Activated CD4-positive, alpha-beta T cell treated with anti-CD3 and anti-CD28 coated beads for 4 hours (primary cell): ENCODE measurements at places on chromosomes 6 and 20.

- no peak for DNase-seq
Observed at GRCh38 chr6:43489277-43490072, 12.1 kb downstream of the TJAP1 start.

DNA sequence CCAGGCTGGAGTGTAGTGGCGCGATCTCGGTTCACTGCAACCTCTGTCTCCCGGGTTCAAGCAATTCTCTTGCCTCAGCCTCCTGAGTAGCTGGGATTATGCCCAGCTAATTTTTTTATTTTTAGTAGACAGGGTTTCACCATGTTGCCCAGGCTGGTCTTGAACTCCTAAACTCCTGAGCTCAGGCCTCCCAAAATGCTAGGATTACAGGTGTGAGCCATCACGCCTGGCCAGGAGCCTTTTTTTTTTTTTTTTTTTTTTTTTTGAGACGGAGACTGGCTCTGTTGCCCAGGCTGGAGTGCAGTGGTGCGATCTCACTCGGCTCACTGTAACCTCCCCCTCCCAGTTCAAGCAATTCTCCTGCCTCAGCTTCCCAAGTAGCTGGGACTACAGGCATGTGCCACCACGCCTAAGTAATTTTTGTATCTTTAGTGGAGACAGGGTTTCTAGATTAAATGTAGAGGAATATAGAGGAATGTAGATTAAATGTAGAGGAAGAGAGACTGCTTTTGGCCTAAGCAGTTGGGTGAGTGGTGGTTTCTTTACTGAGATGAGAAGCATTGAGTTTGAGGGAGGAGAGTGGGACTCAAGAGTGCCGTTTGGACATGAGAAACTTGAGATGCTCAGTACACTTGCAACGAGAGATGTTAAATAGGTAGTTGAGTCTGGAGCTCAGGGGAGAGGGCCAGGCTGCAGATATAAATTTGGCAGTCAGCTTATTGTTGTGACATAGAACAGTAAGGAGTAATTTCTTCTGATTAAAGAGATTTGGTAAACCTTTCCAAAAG is 16.7 kb downstream of the VAPB start:
- DNase-seq = no peak

GRCh38 chr6:7554533-7555275 is 13.2 kb downstream of the DSP start:
- no peak for DNase-seq

- DNase-seq = no peak
Observed at GRCh38 chr20:40234593-40234992, 454.4 kb downstream of the MAFB start.
